Mesendoderm (in vitro differentiated cells): ENCODE measurements at places on chromosomes 1 and 21.

DNA sequence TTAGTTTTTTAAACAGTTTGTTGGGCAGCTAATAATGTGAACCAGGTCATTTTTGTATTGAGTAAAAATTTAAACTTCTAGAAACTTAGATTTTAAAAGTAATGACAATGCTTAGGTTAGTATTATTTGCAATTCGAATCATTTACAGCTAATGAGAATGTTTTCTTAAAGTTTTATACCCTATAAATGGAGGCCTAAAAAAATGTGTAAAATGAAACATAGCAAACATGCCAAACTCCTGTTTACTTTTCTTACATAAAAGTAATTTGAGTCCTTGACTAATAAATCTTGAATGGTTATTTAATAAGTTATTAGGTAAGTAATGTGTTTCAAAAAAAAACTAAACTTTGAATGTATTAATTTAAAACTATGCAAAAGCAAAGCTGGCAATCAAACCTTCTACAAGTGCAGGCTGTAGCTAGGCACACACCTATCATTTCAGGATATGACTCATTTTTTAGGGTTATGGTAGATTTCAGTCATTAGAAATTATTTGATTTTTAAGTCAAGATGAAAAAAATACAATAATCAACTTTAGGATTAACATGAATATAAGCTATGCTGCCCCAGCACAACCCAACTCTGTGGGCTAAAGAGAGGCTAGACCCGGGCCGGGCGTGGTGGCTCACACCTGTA is 41.5 kb downstream of the CLSTN1 start:
- no peak for DNase-seq

- no peak for DNase-seq
Measured at GRCh38 chr21:29637134-29637533, 302.7 kb downstream of the GRIK1 start.

- no peak for DNase-seq
Measured at GRCh38 chr1:155607708-155608107, 2.3 kb upstream of the MSTO1 start.

GRCh38 chr1:93556291-93556690 is 108.4 kb downstream of the FNBP1L start:
- DNase-seq = no peak

DNA sequence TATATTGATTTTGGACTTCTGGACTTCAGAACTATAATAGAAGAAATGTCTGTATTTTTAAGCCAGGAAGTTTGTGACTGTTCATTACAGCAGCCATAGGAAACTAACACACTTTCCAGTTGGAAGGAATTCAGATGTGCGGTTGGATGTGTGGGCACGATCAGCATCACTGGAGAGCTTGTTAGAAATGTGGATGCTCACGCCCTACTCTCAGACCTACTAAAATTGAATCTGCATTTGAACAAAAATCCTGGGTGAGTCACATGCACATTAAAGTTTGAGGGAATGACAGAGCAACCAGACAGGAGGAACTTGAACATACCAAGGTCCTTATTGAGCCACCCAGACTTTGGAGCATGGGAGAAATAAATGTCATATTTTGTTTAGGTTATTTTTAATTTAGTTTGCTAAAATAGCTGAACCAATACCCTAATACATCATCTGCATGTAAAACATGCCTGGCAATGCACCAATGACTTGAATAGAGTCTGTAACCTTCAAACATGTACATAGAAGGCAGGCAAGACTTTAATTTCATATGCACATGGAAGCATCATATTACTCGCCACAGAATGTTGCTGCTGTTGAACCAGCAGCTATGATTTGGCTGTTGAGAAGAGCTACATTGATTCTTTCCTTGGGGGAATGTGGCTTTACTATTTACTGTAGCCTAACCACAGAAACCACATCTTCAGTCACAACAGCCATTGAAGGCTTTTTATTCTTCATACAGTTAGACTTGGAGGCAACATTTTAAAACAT is 346.2 kb downstream of the BARHL2 start:
- no peak for DNase-seq
